ENCODE measurements at places on chromosomes 2 and 18.

DNA sequence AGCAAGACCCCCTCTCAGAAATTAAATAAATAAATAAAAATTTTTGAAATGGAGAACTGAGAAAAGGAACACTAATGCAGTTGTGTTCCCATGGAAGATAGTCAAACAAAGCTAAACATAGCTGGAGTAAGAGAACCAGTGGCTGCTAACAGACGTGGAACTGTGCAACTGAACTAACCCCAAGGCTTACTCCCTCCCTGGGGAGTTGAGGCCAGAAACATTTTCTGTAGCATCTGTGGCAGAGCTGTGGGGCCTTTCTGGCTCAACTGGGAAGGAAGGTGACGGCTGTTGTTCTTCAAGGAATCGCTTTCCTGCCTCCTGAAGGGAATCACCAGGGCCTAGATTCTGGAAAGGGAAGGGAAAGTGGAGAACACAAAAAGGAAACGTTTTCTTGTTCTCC, 53.9 kb upstream of the B3GNT2 start:
- no peak for DNase-seq

DNA sequence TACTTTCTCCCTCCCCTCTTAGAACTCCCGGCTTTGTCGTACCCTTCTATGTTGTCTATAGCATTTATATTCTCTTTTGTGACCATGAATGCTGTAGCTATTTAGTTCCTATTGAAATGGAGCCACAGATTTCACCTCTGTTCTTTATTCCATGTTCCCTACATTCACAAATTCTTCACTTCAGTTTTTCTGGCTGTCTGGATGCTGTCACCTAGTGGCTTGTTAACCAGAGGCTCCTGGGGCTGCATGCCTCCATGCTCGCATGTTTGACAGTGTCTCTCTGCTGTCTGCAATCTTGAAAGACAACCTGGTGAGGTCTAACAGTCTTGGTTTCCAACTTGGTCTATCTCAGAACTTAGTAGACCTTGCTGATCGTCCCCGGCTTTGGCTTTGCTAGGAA, 48.2 kb downstream of the CFAP221 start:
- DNase-seq, result no peak

DNA sequence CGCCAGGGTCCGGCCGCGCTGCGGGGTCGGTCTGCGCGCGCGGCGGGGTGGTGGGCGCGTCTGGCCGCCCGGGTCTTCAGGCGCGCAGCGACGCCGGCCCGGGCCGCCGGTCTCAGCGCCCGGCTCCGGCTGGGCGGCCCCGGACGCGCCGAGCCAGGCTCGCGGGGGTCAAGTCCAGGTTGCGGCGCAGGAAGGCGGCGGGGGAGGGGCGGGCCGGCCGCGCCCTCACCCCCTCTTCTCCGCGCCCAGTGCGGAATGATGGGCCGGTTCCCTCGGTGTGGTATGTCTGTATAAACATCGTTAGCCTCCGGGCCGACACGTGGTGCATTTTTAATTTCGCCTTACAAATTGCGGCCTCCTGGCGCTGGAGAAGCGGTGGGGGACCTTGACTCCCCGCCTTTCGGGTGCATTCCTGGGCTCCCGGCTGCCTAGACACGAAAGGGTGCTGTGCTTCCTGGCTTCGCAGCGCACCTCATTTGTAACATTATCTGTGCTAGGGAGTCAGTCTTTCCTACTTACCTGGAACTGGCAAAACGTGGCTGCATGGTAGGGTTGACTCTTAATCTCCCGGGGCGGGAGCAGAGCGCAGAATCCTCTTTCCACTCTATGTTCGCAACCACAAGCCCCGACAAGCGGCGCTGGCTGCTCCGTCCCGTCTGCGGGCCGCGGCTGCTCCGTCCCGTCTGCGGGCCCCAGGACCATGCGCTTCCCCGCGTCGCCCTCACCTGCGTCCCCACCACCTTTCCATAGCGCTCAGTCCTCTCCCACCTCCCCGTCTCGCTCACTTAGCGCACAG, 69.0 kb downstream of the CTAGE1 start:
- no peak for DNase-seq

- no peak for DNase-seq
These were observed 360.4 kb downstream of the ZNF516 start for GRCh38 chr18:76134628-76135027.

DNA sequence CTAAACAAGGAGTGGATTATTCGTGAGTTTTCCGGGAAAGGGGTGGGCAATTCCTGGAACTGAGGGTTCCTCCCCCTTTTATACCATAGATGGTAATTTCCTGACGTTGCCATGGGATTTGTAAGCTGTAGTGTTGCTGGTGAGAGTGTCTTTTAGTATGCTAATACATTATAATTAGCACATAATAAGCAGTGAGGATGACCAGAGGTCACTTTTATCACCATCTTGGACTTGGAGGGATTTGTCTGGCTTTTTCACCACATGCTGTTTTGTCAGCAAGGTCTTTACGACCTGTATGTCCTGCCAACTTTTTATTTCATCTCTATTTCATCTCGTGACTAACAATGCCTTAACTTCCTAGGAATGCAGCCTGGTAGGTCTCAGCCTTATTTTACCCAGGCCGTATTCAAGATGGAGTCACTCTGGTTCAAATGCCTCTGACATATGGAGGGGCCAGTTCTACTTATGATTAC, 124.8 kb upstream of the B3GNT2 start:
- DNase-seq, result no peak

- DNase-seq, result no peak
These were observed 89.2 kb downstream of the NYAP2 start for GRCh38 chr2:225488743-225489142.

- DNase-seq, result no peak
These were observed 88.3 kb downstream of the RHOB start for GRCh38 chr2:20534913-20535801.

DNA sequence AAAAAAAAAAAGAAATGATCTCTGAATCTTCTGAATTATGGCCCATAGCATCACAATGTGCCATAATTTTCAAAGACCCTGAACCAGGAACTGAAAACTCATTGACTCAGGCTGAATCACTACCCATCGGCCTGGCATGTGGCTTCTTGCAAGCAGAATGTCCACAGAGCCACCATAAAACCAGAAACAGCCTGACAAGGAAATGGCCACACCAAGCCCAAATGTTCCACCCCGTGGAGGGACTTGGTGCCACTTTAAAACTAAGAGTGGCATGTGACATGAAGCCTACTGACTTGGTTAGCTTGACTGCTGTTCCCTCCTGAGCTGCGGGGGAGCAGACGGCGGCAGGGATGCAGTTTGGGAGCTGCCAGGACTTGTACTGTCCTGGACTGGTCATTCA, 71.2 kb upstream of the RBM44 start:
- no peak for DNase-seq

- DNase-seq, result no peak
These were observed 344.8 kb upstream of the HS6ST1 start for GRCh38 chr2:128663371-128664050.

- DNase-seq, result no peak
These were observed 1710.4 kb downstream of the SUCLG1 start for GRCh38 chr2:82748653-82749052.

GRCh38 chr2:219618733-219619122, 8.7 kb upstream of the SLC4A3 start:
- no peak for DNase-seq

DNA sequence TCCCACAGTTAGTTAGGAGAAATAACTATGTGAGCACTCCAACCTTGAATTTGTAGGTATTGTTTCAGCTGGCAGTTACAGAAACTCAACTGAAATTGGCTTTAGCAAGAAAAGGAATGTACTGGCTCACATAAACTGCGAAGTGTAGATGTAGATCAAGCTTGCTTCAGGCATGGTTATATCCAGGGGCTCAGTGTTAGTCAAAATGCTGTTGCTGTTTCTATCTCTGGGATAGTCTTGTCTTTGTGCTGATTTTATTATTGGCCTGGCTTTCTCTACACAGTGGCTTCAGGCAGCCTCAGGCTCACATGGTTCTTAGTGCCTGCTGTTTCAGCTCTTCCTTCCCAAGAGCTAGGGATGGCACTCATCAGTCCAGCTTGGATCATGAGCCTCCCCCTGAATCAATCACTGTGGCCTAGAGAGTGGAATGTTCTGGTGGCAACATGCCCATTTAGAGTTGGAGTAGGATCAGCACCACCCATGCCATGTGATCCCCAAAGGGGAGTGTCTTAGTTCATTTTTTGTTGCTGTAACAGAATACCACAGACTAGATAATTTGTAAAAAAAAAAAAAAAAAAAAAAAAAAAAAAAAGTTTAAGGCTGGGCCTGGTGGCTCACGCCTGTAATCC, 69.1 kb upstream of the FOXI3 start:
- no peak for DNase-seq

DNA sequence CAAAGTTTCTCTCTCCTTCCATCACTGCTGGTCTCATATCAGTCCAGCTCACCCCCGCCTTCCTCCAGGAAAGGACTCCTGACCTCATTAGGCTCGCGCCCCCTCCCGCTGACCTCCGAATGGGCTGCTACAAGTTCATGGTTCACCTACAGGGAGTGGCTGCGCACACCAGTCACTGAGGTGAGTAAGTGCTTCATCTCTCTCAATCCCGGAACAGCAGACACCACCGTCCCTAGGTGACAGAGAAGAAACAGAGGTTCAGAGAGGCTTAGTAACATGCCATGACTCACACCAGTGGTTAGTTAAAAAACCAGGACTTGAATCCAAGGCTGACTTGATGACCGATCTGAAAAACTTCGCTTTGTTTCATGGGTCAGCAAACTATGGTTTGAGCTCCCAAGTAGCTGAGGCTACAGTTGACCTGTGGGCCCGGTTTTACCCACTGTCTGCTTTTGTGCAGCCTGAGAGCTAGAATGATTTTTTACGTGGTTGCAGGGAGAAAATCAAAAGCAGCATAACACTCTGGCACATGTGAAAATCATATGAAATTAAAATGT, 42.0 kb downstream of the ZFP36L2 start:
- peak; percentile 57 for DNase-seq

- DNase-seq, result no peak
These were observed 70.2 kb downstream of the CDCA7 start for GRCh38 chr2:173424886-173425285.

DNA sequence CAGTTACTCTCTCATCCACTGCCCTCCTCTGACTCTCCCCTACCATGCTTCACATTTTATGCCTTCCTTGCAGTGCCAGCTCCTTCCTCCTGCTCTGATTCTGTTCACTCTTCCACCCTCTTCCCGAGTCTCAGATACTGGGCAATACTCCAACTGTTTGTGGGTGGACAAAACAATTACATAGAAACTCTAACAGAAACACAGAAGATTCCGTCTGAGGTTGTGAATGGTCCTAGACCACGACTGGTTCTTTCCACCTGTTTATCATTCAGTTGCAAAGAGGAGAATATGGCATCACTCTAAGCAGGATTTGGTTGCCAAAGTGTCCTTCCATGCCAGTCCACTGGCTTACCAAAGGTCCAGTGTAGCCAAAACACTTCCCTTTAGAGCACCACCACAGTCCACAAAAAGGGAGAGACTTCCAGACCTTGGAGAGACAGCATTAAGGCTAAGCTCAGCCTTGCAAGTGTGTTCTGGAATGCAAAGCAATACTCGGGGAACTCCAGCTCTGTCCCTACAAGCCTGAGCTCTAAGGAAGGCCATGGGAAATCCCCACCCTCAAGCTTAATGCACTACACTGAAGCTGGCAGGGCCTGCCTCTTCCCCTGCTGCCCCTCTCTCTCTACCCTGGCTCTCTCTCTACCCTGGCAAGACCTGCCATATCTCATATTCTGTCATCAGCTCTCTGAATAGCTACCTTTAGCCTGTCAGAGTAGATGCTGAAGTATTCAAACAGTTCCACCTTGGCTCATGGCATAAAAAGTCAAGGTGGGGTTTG, 33.6 kb upstream of the RND3 start:
- no peak for DNase-seq
